HEK293T (cell line): ENCODE measurements at places on chromosomes 1 and 21.

DNA sequence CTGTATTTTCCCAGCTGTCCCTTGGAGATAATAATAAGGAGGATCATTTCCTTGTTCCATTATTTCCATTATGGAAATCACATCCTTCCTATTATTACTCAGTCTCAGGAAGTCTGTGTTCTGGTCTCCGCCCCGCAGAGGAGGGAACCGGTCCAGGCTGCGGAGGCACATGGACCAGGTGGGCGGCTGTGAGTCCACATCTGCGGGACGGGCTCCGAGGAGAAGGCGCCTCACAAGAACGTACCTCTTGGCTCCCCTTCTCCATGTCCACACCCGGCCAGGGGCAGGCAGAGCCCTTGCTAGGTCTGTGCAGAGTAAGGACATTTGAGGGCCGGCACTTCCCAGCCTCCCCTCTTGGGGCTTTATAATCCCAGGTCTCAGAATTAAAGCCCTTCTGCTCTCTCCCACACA lies 14.6 kb downstream of the RAB7B start:
- no peak for DNase-seq

GRCh38 chr1:235575597-235575996 lies 71.3 kb upstream of the B3GALNT2 start:
- DNase-seq: no peak

DNA sequence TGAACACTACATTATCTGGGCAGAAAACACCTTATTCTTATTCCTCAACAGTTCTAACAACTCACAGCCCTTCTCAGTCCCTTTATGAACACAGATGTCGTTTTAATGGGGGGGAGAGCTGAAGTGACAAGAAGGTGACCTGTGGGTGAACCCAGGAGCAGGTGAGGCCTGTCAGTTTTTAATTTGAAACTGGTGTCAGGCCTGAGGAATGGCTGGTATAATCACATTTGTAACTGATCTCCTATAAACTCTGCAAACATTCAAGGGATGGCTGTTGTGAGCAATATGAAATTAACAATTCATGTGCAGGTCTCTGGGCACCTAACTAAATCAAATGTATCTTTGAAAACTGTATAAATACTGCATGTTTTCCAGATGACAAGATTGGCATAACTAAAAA lies 362.1 kb upstream of the NR5A2 start:
- DNase-seq: no peak

DNA sequence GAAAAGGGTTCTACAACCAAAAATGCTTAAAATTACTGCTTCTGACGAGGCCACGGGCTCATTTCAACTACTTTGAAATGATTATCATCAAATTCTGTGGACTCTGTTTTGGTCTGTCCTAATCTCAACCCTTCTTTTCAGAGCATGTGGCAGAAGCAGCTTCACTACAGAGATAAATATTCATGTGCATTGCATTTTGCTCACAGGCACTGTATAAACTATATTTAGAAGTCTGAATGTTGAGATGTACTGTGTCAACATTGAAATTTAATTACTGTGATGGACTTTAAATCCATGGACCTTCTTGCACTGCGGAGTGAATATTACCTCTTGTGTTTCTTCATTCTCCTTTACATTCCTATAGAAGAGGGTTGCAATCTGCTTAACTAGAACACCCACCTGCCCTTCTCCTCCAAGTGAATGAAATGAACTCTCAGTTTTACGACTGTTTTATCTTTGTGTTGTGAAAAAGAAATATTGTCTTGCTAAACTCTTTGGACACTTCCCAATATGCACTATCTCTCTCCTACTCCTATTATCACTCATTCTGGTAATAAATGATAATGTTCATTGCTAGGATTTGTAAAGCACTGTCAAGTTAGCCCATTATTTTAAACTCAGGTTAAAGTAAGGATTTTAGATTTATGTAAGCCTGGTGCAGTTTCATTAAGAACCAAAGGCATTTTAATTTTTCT lies 281.2 kb upstream of the ST6GALNAC5 start:
- DNase-seq: no peak

DNA sequence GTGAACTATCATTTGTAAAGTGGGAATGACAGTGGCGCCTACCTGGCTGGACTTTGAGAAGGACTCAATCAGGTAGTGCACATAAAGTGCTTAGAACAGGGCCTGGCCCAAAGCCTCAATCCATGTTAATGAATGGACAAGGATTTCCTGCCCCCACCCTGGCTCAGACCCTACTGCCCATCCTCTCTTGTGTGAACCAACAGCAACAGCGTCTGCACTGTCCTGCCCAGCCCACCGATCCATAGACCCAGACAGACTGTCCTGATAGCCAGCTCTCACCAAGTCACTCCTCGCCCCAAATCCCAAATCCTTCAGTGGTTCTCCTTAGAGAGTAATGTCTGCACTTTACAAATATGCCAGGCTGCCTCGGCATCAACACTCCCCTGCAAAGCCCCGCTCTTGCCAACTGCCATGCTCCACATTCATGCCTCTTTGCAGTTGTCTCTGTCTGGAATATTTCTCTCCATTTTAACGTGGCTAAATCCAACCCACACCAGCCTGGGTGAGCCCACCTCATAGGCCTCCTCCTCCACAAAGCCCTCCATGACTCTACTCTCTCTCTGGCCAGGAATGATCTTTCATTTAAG lies 157.6 kb upstream of the EDN2 start:
- DNase-seq: no peak

DNA sequence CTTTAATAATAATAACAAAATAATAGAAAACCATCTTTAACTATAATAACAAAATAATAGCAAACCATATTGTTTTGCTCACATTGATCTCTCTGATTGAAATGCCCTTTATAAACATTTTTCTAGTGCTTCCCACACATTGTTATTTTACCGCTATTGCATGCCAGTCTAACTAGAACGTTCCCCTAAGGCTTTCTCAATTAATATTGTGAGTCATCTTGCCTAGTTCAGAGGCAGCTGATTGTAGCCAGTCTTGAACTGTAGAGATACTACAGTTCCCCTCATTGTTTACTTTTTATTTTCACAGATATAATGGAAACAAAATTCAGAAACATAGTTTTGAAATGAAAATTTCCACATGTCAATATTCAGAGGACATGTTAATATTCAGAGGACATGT lies 192.3 kb upstream of the ADGRL4 start:
- DNase-seq: no peak

- DNase-seq: no peak
Measured at GRCh38 chr1:61463220-61463619, 261.7 kb downstream of the TM2D1 start.

GRCh38 chr1:224742349-224742748 lies 126.2 kb downstream of the CNIH3 start:
- no peak for DNase-seq

GRCh38 chr1:200323856-200324400 lies 85.9 kb downstream of the ZNF281 start:
- DNase-seq: no peak

DNA sequence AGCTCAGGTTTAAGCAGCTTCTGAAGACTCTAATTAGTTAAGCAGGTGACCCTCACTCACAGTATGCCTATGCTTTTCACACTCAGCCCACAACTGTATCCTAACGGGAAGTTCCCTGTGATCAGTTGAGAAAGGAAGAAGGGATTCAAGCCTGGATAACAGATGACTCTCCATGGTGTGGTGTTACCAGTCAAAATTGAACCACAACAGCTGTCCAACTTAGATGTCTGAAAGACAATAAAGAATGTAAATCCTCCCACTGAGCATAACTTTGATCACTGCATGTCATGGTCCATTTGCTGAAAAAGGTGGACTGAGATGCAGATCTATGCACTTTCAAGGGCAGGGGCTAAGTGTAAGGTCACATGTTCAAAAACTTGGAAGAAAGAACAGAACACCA lies 32.3 kb upstream of the DIPK1A start:
- no peak for DNase-seq
